ENCODE measurements at places on chromosomes 5 and 9.

DNA sequence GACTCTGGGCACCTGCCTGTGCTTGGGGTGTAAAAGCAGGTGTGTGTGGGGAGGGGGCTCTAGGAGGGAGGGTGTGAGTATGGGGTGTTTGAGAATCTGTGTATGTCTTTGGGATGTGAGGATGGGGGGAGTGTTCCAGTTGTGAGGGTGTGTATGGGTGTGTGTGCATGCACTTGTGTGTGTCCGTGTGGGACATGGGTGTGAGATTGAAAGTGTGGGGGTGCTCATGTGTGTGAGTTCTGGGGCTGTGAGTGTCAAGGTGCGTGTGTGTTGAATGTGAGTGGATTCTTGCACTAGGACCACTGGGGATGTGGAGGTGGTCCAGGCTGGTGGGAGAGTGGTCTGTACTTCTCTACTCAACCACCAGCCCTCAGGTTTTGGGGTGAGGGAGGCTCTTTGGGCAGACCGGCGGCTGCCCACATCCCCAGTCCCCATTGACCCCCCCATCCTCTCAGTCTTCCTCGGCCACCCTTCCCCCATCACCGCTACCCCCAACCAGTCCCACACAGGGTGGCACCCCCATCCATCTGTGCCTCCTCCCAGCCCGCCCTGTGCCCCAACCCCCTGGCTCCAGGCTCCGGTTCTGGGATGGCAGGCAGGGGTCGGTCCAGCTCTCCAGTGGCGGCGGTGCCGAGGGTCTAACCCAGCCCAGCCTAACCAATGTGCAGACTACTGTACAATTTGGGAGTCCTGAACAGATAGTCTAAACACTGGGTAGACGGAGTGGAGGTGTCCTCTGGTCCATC is 31.5 kb downstream of the GOLGA2 start:
- DNase-seq, result no peak

GRCh38 chr9:134537951-134538641 is 103.5 kb upstream of the COL5A1 start:
- DNase-seq, result no peak

DNA sequence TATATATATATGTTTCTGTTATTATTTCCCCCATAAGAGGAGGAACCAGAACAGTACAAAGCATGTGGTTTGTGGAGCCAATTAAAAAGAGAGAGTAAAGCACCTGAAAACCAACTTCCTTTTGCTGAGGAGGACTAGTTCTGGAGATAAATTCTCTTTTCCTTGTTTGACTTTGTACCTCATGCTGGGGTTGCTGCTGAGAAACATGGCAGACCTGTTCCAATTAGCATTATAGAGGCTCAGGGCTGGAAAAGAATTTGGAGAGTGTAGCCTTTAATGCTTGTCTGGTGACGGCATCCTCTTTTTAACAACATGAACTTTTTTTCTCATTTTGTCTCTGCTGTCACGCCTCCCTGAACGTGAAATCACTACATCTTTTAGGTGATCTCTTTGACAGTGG is 32.8 kb upstream of the NMUR2 start:
- no peak for DNase-seq

DNA sequence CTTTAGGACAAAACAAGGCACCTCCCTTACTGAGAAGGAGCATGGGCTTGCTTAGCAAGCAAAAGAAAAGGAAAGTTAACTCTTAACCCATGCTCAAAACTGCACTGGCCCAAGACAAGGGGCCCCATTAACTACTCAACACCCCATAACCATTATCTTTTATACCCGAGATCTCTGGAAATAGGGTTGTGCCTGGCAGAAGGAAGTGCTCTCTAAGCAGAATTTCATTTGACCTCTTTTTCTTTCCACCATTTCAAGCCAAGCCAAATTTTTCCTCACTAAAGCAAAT is 167.2 kb downstream of the RASEF start:
- DNase-seq, result no peak

DNA sequence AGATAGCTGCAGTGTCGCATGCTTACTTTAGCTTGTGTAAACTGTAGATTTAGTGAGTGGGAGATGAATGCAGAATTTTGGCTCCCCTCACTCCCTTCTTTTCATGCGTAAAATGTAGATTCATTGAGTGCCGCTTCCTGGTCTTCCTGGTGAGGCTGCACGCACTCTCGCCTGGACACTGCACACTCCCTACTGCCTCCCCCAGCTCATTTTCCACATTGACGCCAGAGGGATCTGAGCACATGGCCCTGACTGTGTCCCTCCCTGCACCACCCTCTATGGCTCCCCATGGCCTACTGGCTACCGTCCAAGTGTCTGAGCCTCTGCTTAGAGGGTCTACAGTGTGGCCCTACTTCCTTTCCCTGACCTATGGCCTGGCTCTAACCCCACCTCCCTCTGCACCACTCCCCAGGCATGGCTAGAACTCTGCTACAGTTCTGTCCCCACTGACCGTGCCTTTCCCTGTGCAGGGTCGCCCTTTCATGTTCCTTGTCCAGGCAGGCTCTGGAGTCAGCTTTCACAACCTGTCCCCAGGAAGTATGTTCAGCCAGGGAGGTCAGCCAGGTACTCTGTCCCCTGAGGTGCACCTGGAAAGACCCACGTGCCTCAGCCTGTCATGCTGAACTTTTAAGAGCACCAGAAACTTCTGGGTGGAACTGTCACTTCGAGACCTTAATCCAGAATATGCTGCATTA is 160.6 kb downstream of the COL23A1 start:
- no peak for DNase-seq

DNA sequence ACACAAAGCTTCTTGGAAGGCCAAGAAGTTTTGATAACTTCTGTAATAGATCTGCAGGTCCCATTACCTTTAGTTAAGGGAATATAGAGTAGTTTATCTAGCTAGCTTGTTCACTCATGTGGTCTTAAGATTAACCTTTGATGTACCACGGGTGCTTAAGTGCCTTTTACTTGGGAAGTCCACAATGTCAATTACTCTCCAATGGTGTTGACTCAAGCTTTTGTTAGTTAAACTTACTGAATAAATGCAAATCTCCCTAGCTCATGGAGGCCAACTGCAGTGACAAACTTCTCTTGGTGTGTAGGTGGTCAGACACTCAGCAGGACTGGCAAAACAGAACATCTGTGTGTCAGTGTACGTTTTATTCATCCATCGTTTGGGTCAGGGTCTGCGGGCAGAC is 501.5 kb downstream of the ELAVL2 start:
- no peak for DNase-seq

GRCh38 chr5:174531782-174532191 is 192.6 kb upstream of the MSX2 start:
- DNase-seq, result no peak

DNA sequence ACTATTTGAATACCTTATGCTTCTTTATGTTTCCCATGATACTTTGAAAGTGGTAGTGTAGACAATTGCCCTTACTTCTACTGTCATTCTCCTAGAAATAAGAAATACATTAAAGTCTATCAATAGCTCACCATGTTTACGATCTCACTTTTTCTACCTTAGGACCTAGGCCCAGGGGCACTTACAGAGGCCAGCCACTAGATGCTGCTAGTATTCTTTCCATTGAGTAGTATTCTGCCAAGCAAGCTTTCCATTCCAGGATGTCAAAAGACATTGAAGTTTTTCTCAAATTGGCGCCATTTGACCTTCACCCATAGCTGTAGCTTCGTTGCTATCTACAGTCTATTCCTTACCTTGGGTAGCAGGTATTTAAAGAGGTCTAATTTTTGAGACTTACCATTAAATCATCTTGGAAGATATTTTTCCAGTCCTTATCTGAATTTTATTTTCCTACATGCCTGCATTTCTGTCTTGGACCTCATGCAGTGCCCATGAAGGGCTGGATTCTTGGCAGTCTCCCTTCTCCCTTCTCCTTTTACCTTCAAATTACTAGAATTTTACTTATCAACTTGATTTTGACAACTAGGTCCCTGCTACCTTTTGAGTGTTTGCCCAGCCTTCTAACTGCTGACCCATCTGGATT is 246.0 kb upstream of the NUDT12 start:
- DNase-seq, result peak; percentile 50

- DNase-seq, result peak; percentile 52
Observed at GRCh38 chr5:472076-472655, 29.2 kb downstream of the EXOC3 start.

GRCh38 chr9:129280236-129280622 is 102.2 kb upstream of the IER5L start:
- DNase-seq, result no peak

DNA sequence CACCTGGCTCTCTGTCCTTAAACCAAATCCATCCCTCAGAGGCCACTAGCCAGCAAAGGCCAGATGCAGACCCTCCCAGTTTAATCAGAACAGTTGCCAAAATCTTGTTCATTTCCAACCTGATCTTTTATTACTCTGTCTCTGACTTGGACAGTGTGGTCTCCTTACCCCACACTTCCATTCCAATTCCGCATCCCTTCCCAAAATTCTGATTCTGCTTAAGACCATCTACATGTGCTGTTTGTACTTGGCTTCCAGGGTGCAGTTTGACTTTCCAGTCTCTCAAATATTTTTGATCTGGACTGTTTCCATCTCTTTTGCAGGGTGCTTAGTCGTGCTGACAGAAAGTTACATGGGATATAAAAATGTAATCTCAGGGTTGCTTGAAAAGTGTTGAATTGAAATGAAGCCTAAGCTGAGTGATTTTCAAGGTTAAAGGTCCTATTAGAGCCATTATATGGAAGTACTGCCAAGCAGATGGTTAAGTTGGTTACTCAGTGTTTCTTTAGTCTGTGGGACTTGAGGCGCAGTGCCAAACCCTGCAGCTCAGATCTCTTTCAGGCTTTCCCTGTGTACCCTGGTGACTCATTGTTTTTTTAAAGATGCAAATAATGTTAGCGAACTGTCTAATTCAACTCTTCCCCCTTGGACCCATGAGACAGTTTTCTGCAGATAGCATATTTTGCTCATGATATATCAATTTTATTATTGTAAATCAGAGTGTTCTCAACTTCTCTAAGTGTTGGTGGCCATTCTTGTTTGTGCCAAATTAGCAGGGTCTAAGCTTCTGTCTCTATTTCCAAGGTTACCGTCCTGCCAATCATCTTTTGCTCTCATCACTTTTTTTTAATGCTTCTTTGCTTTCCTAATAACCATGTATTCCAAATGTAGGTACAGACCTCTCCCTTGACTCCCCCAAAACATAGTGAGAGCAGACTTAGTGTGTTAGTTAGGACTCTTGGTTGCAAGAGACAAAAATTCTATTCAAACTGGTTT is 18.2 kb upstream of the DCP2 start:
- DNase-seq, result peak; percentile 96

DNA sequence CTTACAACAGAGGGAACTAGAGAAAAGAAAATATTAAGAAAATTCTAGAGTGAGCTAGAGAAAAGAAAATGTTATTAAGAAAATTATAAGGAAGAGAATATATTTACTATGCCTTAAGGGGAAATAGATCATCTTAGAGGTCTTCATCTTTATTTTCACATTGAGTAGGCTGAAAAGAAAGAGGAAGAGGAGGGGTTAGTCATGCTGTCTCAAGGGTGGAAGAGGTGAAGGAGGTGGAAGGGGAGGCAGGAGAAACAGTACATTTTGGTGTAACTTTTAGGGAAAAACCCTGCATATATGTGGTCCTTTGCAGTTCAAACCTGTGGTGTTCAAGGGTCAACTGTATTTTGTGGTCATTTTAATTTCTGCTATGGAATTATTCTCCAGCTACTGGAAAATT is 46.6 kb downstream of the PPIP5K2 start:
- no peak for DNase-seq

DNA sequence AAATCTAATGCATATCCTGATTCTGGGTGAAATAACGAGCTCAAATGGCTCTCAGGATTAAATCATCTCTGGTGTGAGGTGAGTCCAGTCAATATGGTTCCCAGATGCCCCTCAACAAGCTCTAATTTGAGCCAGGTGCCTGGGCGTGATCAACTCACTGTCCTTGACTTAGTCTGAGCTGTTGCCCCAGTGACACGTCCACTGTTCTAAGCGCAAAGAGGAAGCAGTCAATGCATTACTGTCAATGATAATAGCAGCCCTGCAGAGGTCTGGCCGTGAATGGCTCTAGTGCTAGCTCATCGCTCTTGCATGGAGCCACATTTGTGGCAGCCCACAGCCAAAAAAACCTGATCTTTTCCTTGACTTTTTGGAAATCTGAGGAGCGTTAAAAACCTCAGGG is 128.6 kb upstream of the EFNA5 start:
- DNase-seq, result no peak

DNA sequence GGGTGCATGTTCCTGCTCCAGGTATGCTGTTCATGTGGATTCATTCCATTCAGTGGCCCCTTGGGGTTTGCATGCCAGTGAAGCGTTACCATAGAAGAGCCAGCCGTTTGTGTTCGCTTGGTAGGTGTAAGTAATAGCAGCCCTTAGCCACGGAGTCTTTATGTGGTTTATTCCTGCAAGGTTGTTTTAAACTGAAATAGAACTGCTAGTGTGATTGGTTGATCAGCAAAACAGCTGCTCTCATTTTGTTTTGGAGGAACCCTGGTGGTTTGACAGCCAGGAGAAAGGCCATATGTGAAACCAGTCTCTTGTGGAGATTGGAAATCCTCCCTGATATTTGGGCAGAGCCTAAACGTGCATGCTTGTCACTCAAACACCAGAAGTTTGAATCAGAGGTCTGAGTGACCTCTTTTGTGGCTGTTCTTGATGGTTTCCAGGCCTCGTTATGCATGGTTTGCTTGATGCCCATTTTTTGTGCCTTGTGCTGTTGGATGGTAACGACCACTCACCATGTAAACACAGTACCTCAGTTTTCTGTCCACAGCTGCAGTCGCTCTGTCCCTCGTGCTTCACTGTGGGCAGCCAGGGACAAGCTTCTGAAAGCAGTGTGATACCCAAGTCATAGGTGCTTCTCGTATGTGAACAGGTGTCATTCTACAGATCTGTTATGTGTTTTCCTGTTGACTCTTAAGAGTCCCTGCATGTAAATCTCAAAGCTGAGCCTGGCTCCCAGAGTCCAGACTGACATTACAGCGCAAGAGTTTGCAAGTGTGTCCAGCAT is 58.3 kb upstream of the NXNL2 start:
- DNase-seq, result no peak

DNA sequence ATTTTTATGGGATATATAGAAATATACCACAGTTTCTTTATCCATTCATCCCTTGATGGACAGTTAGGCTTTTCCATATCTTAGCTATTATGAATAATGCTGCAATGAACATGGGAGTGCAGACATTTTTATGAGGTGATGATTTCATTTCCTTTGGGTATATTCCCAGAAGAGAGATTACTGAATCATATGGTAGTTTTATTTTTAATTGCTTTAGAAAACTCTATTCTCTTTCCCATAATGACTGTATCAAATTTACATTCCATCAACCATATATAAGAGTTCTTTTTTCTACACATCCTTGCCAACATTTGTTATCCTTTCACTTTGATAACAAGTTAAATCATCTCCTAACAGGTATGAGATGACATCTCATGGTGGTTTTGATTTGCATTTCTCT is 821.6 kb downstream of the TLE1 start:
- no peak for DNase-seq

- DNase-seq, result no peak
Observed at GRCh38 chr5:11507156-11507910, 396.9 kb downstream of the CTNND2 start.

GRCh38 chr5:1502046-1502736 is 21.6 kb downstream of the LPCAT1 start:
- DNase-seq, result no peak

All from T47D (cell line).